ENCODE measurements at places on chromosomes 6 and 20.

GRCh38 chr6:18390476-18390875, 3.3 kb downstream of the RNF144B start:
- DNase-seq: no peak

GRCh38 chr6:19833947-19834346, 3.2 kb upstream of the ID4 start:
- no peak for DNase-seq

GRCh38 chr20:14232650-14233049, 104.8 kb downstream of the FLRT3 start:
- no peak for DNase-seq

GRCh38 chr6:53634184-53634631, 31.3 kb downstream of the KLHL31 start:
- DNase-seq: no peak

DNA sequence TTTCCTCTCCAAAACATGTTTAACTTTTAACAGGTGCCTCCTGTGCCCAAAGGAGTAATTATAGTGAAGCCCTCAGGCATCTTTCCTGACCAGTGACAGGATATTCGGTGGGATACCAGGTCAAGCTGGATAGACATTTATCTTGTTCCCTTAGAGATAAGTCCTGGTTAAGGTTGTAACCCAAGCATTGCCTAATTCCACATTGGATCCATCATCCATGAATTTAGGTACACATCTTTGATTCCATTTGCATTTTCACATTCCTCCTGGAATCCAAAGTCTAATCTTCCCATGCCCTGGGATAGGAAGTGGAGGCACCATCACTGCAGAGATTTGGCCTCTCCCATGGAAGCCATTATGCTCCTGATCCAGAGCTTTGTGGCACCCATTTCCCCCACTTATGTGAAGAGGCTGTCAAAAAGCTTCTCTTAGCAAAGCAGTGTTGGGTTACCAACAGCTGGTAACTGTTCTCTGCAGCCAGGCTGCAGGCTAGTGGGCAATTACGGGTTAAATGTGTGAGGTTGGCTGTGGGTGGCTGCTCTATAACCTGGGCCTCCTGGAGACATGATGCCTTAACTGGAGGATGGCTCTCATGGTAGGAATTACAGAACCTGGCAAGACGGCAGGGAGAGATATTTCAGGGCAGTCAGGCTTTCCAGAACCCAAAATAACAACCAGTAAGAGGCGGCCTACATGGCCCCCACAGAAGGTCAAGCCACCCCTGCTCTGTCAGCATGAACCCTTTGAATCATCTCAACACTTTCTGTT, 96.9 kb upstream of the VGLL2 start:
- no peak for DNase-seq

- no peak for DNase-seq
Measured at GRCh38 chr6:5343998-5344397, 82.7 kb downstream of the FARS2 start.

DNA sequence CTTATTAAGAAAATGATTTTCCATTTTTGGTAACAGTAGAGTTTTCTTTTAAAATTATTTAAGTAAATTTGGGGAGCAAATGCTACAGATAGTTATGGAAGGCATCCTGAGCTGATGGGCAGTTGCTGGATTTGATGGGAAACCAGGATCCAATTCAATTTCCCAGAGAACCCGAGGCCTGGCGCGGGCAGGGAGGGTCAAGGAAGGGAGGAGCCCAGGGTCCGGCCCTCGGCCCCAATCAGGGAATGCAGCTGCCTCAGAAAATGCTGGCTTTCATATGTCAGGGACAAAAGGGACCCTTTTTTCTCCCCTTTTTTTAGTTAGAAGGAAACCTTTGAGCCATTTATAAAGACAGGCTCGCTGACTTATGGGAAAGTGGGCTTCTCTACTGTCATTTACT, 42.1 kb downstream of the CTCFL start:
- DNase-seq: no peak

GRCh38 chr6:63597141-63598048, 25.1 kb downstream of the LOC128125822 start:
- no peak for DNase-seq

- no peak for DNase-seq
Measured at GRCh38 chr20:50426866-50427718, 83.1 kb upstream of the PTPN1 start.

- peak; percentile 83 for DNase-seq
Measured at GRCh38 chr6:168895102-168895812, 358.4 kb downstream of the THBS2 start.

DNA sequence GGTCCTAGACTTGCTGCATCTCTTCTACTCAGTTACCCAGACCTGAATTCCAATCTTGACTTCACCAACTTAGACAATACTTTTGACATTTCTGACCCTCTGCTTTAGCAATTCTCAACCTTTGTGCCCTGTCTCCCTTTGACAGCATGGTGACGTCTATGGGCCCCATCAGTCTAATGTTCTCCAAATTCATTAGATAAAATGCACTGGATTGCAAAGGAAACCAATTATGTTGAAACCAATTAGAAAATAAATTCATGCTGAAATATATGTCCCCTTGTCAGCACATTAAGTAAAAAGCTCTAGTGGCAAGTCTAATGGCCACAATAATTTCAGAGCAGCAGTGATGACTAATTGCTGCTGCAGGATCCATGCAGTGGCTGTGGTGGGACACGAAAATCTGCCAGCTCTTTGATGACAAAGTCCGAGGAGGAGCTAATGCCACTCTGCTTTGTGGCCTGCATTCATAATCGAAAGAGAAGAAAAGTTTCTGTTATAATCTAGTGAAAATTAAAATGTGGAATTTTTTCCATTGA, 64.0 kb downstream of the BFSP1 start:
- DNase-seq: no peak

GRCh38 chr6:155080881-155081845, 86.0 kb downstream of the TIAM2 start:
- DNase-seq: no peak

GRCh38 chr20:62758226-62758912, 37.9 kb upstream of the MRGBP start:
- DNase-seq: no peak

GRCh38 chr6:89596484-89596883, 42.1 kb downstream of the LYRM2 start:
- no peak for DNase-seq

DNA sequence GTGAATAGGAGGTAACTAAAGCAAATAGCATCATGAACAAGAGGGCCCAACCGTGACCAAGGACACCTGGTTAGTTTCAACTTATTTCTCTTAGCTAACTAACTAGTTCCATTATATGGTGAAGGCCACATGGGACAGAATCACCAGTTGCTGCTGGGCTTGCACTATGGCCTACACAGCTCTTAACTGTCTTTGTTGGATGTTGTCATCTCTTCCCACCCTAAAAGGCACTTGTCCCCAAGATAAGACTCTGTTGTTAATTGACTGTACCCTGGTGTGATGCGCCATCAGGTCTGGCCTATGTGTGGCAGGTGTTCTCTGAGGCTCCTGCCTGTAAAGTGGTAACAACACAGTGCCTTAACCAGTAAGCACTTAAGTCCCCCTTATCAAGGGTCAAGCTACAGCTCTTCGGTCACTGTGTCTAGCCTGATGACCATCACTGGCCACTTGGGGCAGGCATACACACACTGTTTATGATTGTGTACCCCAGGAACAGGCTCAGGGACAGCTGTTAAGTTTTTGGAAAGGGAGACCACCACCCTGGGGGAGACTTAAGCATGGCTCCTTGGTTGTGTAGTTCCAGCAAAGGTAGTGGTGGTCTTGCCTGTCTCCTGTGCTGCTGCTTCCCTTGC, 51.2 kb downstream of the CHD6 start:
- DNase-seq: no peak

GRCh38 chr6:117459204-117459944, 23.1 kb upstream of the DCBLD1 start:
- peak; percentile 47 for DNase-seq

DNA sequence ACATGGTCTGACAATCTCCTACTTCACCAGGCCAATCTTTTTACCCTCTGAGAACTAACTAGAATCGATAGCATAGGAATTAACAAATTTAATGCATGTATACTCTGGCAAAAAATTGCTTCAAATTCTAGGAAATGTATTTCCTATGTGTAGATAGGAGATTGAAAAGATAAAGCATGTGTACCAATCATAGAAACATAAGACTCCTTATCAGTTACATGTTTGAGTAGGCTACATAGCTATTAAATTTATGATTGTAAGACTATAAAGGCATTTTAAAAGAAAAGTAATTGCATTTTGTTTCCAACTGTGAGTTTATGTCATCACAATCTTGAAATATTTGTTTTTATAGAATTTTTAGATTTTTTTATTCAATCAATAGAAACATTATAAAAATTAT, 196.6 kb upstream of the HEY2 start:
- DNase-seq: no peak

GRCh38 chr6:80468398-80468797, 361.9 kb downstream of the BCKDHB start:
- DNase-seq: no peak

DNA sequence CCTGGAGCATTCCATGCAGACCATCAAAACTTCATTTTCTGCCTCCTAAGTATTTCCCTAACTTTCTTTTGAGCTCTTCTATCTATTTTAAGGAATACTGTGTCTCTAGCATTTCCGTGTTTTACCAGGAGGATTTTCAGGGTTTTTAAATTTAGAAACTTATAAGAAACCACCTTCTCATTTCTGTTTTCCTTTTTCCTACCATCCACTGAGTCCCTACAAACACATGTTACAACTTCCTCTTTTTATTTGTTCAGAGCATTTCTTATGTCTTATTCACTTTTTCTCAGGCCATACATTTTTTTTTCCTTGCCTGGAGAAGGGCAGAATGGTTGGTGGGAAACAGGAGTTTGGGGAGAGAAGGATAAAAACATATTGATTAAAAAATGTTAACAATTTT, 130.0 kb upstream of the BMP5 start:
- DNase-seq: no peak

GRCh38 chr20:58938541-58938940, 42.5 kb upstream of the NELFCD start:
- DNase-seq: no peak

- no peak for DNase-seq
Measured at GRCh38 chr20:33842346-33842745, 31.2 kb downstream of the CHMP4B start.

DNA sequence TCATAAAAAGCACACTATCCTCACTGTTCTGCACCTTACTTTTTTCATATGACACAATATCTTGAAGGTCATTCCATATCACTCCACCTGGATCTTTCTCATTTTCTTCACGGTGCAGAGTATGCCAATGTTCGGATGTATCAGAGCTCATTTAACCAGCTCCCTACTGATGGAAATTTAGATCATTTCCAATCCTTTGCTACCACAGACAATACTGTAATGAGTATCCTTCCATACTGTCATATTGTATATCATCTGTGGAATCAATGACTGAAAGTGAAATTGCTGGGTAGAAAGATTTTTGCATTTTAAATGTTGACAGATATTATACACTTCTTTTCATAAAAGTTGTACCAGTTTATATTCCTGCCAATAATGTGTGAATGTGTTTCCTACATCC, 2.2 kb upstream of the RAB44 start:
- peak; percentile 81 for DNase-seq

- DNase-seq: no peak
Measured at GRCh38 chr6:167233490-167233889, 57.6 kb upstream of the UNC93A start.

GRCh38 chr20:13271098-13271497, 50.0 kb downstream of the ISM1 start:
- DNase-seq: no peak

GRCh38 chr6:10890151-10890550, 3.3 kb downstream of the SYCP2L start:
- no peak for DNase-seq

DNA sequence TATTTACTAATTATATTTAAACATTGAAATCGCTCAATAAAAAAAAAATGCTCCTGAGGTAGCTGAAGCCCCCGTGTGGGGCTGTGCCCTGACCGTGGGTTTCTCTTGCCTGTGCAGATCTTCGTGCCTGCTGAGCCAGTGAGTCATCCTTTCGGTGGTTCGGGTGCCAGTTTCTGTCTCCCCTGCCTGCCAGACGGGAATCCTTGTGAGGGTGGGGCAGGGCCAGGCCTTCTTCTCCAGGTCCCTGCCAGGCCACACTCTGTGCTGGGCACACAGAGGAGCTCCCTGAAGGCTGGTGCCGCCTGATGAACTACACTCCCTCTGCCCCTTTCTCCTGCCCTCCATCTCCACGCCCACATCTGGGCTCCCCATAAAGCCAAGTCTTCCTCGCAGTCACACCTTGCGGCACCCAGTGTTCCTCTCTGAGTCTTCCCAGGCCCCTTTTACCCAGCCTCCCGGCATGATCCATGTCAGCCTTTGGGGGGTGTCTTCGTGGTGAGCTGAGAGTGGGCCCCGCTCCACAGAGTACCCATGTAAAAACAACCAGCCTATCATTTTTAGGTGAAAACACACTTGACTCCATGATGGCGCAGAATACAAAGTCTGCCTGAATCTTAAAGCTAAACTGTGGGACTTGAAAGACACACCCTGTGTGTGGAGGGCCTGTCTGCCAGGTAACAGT, 19.3 kb downstream of the FGD2 start:
- DNase-seq: peak; percentile 92

DNA sequence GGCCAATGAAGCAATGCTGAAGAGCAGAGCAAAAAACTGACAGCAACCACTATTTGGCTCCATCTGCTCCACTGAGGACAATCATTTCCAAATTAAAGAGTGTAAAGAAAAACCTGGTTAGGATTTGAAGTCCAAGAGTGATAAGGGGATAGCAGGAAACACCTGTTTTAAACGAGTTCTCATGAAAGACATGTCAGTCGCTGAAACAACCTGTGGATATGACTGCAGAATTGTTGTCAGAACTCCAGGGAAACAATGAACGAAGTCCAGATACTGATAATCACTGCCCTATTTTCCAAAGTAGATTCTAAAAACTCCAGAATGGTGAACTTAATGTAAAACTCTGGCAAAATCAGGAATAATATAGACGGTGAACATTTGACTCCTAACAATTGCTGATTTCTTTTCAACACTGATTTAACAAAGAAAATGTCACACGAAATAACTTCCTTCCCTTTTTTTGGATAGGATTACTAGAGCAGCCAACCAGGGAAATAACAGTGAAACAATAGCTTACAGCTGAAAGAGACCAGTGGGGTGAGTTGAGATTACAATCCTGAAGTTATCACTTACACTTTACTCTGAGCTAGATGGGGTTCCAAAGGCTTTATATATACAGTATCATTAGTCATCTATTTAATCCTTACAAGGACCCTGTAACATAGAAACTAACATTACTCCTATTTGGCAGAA, 83.7 kb downstream of the ELOVL5 start:
- DNase-seq: no peak

GRCh38 chr20:8355453-8355852, 223.4 kb downstream of the PLCB1 start:
- DNase-seq: no peak

GRCh38 chr6:136525586-136526195, 24.5 kb downstream of the MAP7 start:
- DNase-seq: no peak

Measured in activated CD4-positive, alpha-beta T cell treated with anti-CD3 and anti-CD28 coated beads, Interleukin-10, Interleukin-2, amounts not matched to agents 100 ng/mL and 50 ng/mL, durations not matched to agents 16 hours and 8 hours (primary cell).